ENCODE measurements at places on chromosomes 12 and 14. TPM values are rescaled to one million over a fixed set of nuclear protein-coding genes. Genes with fewer than 3 reads are reported as not detected.

DNA sequence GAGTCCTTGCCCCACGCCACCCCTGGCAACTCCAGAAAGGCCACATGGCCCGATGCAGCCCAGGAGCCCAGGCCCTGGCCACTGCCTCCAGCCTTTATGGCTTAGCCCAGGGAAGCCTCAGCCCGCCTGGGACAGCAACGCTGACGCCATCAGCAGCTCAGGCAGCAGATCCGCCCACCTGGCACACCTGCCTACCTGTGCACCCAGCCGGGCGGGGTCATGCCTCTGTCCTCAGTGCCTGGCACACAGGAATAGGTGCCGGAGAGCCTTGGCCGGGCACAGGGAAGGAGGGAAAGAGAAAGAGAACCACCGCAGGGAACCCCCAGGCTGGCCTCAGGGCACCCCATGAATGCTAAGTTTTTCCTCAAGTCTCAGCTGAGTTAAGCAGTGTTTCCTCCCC is 21.1 kb downstream of the BEGAIN start:
- no peak for DNase-seq

The GPHN gene
- 16.1 TPM for total RNA-seq

GRCh38 chr14:48527832-48528231 is 852.4 kb upstream of the MDGA2 start:
- DNase-seq, result no peak

DNA sequence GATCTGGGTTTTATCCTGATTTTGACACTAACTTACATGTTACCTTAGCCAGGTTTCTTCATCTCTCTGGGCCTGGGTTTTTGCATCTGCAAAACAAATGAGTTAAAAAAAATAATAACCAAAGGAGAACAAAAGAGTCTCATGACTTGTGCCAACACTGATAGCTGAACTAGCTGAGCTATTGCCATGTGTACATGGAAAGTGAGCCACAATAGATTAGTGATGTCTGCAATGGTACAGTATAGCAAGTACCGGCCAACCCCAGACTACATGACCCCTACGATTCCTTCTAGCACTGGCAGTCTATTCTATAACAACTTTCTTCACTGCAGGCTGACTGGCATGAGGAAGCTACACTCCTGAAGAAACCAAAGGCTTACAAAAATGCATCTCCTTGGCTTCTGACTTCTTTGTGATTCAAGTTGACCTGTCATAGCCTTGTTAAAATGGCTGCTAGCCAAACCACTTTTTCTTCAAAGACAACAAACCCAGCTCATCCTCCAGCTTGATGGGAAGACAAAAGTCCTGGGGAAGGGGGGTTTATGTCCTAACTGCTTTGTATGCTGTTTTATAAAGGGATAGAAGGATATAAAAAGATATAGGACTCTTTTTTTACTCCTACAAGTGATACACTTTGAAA is 123.7 kb downstream of the DAD1 start:
- DNase-seq, result no peak

DNA sequence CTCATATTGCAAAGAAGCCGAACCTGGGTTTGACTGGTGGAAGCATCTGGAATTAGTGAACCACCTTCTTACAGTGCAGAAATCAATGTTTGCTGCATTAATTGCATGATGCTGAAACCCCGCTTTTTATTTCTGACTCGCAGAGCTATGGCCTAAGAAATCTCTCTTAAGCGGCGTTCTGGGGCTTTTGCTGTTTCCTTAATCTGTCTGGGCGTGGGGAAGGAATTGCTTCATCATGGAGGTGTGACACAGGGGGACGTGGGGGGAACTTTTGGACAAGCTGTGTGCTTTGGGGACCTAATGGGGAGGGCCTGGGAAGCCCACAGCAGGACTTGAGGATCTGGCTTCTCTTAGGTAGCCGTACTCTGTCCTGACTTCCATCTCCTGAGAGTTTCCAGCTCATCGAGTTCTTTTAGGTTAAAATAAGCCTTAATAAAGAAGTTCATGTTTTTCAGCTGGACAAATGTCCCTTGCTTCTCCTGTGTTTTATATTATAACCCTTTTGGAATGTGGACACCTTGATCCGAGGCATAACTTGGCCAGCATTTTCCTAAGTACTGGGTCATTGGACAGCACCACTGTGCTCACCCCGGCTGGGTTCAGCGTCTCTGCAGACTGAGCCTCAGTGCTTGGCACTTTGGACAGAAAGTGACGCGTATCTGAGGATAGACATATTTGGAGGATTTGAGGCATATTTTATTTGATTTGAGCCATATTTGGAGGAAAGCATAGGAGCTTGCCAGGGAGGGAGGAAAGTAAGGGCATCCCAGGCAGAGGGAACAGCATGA is 192.1 kb upstream of the MYL2 start:
- DNase-seq, result no peak

The MAP1LC3B2 gene
- 0.82 TPM for total RNA-seq

- DNase-seq, result no peak
Measured at GRCh38 chr14:52917735-52918134, 33.1 kb downstream of the FERMT2 start.
